Cardiac fibroblast (primary cell): ENCODE measurements at places on chromosomes 2 and 18.

- DNase-seq = no peak
Measured at GRCh38 chr2:209113026-209113425, 310.8 kb upstream of the MAP2 start.

- DNase-seq = no peak
Measured at GRCh38 chr18:36200354-36200771, 13.1 kb downstream of the MOCOS start.

DNA sequence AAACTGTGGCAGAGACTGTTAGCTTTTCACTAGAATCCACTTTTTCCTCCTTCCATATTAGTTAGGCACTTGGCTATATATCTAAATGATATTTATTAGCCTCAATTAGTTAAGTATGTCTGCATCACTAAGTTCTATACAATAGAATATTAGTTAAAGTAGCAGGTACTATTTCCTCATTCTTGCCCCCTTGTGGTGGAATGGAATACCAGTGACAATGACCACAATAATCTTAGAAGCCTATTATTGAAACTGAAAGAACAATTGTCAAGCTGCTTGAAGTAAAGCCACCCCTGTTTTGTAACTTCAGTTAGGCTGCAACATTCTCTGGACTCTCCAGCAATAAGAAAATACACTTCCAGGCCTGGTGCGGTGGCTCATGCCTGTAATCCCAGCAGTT lies 476.3 kb upstream of the VWC2L start:
- peak; percentile 41 for DNase-seq

GRCh38 chr2:18317017-18317416 lies 243.4 kb downstream of the RDH14 start:
- no peak for DNase-seq

GRCh38 chr2:189020179-189020578 lies 46.0 kb downstream of the COL3A1 start:
- peak; percentile 18 for DNase-seq

DNA sequence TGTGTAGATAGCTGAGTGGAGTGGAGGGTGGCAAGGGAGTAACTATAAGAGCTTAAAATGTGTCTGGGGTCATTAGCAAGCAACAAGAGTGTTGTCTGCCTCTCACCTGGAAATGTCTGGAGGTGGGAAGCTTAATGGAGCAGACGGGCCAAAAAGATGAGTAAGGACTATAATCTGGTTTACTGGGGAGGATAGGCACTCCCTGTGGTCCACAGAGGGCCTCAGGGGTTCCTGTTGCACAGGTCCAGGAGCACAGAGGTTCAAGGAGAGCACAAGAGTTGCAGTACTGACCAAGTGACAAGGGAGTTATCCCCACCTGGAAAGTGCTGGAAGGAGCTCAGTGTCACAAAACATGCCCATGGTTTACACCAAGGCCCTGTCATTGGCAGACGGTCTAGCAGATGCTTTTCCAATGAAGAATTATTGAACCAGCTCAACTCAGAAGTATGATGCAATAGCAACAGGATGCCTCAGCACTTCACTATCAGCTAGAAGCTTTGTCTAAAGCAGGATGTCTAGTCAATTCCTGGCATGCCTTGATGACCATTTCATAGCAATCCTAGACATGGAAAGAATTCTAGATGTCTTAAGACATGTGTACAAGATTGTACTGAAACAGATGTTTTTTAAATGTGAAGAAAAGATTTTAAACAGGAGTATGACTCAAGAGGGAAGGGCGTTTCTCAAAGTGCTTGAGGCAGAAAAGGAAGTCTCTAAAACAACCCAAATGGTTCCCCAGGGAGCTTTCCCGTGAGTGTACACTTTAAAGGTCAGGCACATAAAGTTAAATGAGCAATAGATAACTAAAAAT lies 62.9 kb upstream of the SERPINE2 start:
- peak; percentile 99 for DNase-seq

DNA sequence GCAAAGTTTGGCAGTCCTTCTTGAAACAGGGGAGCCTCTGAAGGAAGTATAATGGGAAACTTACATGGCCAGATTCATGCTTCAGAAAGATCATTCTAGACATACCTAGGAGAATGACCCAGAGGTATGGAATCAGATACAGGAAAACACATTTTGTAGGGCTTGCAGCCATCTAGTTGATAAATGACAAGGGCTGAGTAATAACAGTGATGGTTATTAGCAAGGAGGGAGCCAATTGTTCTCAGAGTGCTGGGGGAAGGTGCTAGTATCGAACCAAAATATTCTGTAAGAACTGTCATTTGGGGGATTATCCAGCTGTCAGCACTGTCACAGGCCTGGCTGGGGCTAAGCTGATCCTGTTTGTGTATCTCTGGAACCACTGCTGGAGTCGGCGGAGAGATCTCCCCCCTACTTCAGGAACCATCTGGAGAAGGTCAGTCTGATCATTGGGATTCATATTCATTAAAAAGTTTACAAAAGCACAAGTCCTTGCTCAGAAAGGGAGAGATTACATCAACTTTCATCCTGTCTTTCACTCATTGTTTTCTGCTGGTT lies 113.8 kb upstream of the THSD7B start:
- no peak for DNase-seq

- DNase-seq = no peak
Measured at GRCh38 chr2:8876628-8877027, 39.2 kb upstream of the KIDINS220 start.

DNA sequence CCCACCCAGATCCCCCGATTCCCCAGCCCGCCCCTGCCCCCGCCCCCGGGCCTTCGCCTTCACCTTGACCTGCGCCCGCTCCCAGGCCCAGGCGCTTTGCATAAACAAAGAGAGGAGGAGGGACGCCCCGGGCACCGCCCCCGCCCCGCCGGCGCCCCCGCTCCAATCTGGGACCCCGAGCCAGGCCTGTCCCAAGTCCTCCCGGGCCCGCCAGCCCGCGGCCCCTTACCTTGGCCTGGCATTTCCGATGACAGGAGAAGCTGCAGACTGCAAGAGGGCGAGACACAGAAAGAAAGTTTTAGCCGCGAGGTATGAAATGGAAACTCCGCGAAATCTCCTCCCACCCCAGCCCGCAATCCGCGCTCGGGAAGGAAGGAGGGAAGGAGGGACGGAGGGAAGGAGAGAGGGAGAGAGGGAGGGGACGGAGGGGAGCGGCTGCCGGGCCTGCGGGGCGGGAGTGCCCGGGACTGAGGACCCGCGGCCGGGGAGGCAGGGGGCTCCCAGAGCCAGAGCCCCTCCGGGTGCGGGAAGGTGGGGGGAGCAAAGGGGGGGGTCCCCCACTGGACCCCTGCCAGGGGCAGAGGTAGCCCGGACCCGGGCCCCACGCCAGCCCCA lies 24.2 kb downstream of the TNS1 start:
- DNase-seq = no peak

- no peak for DNase-seq
Measured at GRCh38 chr2:151137526-151137925, 124.1 kb downstream of the RBM43 start.

GRCh38 chr18:67417864-67418523 lies 98.5 kb downstream of the DSEL start:
- peak; percentile 51 for DNase-seq

GRCh38 chr2:150531591-150531990 lies 44.1 kb upstream of the RND3 start:
- no peak for DNase-seq

DNA sequence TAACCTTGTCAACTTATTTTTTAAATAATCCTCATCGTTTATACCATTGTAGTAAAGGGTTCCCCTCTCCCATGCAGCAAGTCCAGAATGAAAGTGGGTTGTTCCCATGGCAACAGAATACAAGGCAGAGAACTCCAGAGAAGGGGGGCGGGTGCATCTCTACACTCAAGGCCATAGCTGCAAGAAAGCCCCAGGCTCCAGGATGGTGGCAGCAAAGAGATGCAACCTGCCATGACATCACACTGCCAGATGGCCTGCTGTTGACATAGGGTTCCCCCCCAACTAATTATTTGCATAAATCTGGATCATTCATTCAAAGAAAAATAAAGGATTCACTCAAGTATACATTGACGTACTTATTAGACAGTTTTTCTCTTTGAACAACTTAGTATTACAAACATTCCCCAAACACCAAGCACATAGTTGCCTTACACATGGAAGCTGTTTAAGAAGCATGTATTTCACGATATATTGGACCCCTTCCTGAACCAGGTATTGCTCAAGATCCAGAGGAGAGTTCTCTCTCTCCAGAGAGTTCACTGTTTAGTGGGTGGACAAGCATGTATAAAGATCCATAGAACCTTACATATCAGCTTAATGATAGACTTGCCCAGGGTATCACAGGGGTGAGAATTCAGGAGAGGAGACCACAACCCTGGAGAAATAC lies 87.4 kb upstream of the KLF7 start:
- no peak for DNase-seq

DNA sequence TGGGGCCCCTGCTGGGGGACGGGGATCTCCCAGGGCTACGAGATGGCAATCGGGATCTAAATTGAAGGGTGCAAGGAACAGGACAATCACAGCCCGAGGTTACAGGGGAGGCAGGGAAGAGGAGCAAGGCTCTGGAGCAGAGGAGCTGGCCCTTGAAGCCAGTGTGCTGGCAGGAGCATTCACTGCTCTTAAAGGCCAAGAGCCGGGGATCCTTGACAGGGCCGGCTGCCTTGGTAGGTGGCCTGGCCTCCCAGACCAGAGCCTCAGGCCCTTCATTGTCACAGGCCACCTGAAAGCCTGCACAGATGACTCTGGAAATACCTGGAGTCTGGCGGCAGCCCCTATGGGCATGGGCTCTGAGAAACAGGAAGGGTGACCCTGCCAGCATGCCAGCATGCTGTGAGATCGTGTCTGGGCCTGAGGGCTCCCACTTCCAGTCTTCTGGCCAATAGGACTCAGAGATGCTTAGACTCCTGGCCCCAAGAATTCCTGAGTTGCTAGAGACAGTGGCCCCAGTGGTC lies 38.7 kb downstream of the PDIA6 start:
- no peak for DNase-seq

DNA sequence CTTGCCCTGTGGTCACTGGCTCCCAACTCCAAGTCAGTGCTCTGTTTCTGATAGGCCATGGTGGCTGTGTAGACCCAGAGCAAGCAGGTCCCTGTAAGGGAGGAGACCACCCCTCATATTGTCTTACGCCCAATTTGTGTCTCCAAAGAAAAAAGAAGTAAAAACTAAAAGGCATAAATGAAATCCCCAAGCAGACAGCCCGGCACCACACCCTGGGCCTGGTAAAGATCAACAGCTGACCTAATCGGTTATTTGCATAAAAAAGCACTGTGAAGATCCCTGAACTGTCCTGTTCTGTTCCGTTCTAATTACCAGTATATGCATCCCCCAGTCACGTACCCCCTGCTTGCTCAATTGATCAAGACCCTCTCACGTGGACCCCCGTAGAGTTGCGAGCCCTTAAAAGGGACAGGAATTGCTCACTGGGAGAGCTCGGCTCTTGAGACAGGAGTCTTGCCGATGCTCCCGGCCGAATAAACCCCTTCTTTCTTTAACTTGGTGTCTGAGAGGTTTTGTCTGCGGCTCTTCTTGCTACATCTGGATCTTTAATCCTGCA lies 364.1 kb upstream of the HS6ST1 start:
- no peak for DNase-seq

- peak; percentile 13 for DNase-seq
Measured at GRCh38 chr2:241150660-241151530, 628 bp downstream of the PPP1R7 start.

- peak; percentile 6 for DNase-seq
Measured at GRCh38 chr2:102726128-102727087, 35.4 kb upstream of the TMEM182 start.

GRCh38 chr18:68056936-68057335 lies 540.4 kb upstream of the DSEL start:
- peak; percentile 21 for DNase-seq

GRCh38 chr2:234708091-234708683 lies 211.3 kb upstream of the ARL4C start:
- no peak for DNase-seq

GRCh38 chr2:185012643-185013042 lies 414.3 kb downstream of the ZNF804A start:
- DNase-seq = peak; percentile 1

DNA sequence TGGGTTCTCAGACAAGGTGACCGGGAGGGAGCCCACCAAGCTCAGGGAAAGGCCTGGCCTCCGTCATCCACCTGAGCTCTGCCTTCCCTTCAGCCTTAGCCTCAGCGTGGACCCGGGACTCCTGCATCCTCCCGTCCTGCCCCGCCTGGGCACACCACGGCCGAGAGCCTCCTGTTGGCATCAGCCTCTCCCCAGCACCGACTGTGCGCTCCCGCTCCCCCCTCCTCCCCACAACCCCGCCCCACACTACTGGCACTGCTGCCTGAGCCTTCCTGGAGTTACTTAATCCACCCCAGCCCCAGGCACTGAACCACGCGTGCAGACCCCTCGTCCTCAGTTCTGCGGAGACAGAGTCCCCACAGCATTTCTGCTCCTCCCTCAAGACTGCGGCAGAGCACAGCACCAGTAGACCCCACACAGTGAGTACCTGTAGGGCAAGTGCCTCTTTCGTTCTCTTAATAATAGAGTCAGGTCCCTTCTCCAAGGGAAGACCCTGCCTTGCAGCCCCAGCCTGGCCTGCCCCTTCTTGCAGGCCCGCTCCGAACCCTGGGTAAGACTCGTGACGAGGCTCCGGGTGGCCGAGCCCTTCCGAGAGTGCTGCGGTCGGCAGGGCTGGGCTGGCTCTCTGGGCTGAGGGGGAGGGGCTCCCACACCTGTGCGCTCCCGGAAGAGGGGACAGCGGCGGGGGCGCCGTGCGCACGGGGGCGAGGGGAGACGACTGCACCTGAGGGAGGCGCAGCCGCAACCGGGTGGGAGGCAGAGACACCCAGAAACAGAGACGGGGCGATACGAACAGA lies at the start of gene AMER3:
Gene AMER3, plus strand, starts transcription at position 285 of the 797 bp plus-strand sequence. CDS start 6,533 bp downstream, outside the sequence.
- DNase-seq = no peak

- DNase-seq = peak; percentile 80
Measured at GRCh38 chr2:58131191-58132011, 84.8 kb downstream of the VRK2 start.
